ENCODE measurements at places on chromosomes 2 and 18.

DNA sequence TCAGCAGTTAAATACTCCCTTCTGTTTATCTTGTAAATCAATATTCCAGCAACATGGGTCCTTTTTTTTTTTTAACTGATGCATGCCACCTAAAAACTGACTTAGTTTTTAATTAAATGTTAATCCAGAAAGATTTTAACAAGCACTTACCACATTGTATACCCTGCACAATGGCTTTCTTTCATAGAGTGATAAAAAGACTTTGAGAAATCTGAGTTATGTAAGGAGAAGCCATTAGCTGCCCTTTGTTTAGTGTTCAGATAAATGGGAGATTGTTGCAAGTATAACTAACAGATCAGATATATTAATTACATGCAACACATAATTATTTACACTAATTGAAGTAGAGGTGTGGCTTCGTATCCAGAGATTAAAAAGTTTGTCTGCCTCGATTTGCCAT lies 22.7 kb upstream of the NFATC1 start:
- DNase-seq, result no peak

DNA sequence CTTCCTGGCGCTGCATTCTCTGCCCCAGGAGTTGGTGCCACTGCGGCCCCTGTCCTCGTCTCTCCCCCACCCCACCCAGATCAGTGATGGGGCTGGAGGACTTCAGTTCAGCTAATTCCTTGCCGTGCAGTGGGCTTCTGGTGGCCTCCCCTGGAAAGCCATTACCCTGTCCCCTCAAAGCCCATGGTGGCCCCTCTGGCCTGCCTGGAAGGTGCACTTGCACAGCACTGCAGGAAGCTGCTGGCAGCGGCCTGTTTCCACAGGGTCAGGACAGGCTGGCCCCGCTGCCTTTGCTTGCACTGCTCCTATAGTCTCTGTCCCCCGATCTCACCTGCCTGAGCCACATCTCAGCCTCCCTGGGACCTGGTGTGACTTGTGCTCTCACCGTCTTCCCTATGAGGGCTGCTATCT lies 105.1 kb downstream of the USP40 start:
- DNase-seq, result no peak

DNA sequence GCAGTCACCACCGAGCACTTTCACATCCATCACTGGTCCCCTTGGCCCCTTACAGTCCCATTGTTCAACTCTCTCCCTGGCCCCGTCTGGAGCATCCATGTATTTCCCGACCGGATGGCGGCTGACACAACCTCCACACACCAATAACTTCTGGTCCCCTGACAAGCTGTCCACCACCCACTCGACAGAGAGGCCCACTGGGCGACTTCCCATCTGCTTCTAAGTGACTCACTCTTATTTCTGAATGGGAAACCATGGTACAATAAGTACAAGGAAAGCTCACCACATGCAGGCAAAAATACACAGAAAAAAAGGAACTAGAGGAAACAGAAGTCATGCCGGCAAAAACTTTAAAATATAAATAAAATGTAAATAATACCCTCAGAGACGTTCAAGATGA lies 82.9 kb upstream of the RAB12 start:
- DNase-seq, result no peak

GRCh38 chr2:154455866-154456265 lies 242.6 kb upstream of the KCNJ3 start:
- DNase-seq, result no peak

DNA sequence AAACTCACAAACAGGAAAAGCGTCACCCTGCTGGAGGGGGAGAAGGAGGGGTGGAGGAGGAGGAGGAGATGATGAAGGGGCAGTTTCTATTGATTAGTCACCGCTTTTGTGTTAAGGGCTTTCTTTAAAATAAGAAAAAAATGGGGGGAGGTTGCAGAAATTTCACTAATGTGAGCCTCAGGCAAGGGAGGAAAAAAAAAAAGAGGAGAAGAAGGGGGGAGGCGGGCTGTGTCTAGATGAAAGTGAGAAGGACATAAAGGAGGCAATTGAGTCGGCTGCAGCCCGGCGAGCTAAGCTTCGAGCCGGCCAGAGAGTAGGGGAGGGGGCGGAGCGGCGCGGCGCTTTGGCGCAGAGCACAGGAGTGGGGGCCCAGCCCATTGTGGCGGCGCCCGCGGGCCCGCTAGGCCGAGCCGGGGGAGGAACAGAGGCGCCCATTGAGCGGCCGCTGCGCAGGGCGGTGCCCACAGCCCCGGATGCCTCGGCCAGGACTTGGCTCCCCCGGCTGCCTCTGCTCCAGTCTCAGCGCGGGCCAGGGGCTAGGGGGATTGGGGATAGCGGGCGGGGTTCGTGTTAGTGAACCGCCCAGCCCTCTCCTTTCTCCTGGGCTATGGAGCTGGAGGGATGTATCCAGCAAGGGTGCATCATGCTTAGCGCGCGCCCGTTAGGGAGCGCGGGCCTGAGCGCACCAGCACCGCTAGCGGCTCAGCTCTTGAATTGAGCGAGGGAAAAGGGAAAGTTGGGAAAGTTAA lies 7.9 kb downstream of the PAX3 start:
- DNase-seq, result no peak

DNA sequence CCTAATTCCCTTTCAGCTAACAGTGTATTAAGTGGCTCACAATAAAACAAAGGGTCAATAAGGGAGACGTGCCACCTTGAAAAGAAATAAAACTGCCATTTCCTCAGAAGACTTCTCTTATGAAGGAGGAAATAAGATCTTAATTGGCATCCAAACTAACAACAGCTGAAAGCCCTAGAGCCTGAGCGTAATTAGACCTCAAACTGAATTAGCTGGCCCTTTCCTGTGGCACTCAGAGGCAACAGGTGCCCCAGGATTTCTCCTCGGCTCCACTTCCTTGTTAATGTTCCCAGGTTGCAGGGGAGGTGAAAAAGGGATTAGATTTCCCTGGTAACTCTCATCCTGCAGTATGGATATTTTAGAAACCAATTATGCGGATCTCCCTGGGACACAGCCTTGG lies 804.3 kb downstream of the DCDC2C start:
- peak; percentile 29 for DNase-seq

DNA sequence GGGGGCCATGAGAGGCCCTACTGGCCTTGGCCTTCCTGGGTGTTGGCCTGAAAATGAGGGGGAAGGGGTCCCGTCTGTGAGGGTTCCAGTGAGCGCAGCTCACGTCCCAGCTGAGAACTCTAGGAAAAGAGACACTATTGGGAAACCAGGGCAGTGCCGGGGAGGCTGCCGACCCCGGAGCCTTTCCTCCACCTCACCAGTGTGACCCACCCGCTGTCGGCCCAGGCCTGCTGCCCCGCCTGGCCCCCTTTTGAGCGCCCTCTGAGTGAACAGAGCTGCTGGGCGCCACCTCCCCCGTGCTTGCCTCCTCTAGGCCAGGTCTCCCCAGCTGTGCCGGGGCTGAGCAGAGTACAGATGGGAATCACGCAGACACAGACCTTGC lies 17.5 kb upstream of the ARHGEF4 start:
- DNase-seq, result no peak

- no peak for DNase-seq
Measured at GRCh38 chr2:51027968-51028367, 4.0 kb downstream of the NRXN1 start.

DNA sequence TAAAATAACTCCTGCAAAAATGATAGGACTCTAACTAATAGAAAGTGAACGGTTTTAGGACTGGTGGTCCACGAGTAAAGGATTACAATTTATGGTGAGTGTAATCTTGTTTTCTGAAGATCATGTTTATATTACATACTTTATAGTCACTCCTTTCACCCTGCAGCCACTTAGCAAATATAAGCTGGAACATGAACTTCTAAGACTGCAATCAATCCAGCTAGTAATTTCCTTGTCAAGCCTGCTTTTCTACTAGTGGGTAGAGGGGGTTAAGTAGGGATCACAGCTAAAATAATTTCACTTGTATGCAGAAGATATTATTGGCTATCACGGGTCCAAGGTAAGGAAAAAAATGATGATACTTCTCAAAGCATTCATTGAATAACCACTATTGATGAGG lies 125.5 kb upstream of the NETO1 start:
- DNase-seq, result no peak

DNA sequence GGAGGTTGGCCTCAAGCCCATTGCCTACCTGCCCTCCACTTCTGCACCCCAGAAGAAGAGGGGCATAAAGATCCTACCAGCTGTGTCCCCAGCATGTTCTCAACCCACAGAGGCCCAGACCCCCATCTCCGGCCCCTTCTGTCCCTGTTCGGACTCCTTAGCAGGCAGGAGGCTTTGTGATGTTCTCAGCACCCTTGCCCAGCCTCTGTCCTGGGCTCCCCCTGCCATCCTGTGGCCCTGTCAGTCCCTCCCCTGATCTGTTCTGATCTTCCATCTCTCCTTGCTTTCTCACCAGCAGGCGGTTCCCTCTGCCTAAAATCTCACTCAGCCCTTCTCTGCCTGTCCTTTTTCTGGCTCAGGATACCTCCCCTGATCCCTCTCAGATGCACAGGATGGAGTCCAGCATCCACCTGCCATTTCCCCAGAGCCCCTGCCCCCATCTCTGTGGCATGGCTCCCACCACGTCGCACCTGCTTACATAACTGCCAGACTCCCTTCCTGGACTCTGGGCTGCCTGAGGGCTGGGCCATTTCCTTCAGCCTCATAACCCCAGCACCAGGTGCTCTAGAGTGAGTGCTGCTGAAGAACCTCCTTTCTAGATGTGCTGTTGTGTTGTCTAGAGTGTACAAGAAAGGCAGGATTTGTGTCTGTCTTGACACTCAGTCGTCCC lies 134.0 kb downstream of the CTIF start:
- no peak for DNase-seq

- no peak for DNase-seq
Measured at GRCh38 chr18:59986139-59986538, 86.3 kb downstream of the PMAIP1 start.

- DNase-seq, result no peak
Measured at GRCh38 chr2:8412586-8412985, 269.3 kb upstream of the ID2 start.

GRCh38 chr2:201191132-201191875 lies 8.4 kb downstream of the CASP10 start:
- DNase-seq, result no peak

DNA sequence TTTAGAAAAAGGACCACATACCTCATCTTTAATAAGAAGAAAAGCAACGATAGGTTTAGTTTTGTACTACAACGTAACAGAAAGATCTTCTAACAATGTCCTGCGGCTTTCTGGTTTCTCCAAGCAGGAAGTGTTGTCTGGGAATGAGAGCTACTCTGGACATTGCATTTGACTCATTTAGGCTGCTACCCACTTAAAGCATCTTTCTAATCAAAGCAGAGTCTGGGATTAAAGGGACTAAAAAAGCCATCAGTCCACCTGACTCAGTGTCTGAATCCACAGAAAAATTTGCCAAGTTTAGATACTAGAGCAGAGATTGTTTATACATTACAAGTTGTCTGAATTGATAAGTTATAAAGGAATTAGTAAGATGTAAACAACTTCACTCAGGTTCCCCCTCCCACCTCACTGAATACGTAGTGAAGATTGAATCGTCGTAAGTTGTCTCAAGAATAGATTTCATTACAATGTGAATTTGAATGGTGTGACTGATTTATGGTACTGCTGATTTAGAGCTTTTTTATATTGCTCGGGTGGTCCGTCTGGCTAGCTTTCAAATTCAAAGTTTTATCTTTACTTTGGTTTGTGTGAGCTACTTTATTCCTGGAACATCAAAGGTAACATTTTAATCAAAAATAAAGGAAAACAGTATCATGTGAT lies 70.2 kb upstream of the SMIM21 start:
- DNase-seq, result no peak

DNA sequence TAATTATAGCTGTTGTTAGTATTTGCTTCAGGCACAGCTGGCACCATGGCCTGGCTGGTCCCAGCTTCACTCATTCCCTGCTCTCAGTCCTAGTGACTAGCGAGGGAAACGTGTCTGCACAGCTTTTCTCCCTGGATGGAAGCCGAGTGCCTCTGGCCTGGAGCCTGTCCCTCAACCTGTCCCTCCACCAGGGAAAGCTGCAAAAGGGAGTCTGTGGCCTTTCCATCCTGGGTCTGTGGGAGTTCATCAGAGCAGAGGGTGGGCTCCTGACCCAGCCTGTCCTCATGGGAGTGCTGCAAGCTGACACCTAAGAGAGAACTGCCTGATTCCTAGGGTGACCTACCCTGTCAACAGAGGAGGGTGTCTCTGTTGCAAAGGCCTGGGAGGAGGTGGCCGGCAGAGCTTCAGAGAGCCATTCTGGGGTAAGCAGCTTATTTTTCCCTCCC lies 118.3 kb downstream of the CAPN13 start:
- no peak for DNase-seq

DNA sequence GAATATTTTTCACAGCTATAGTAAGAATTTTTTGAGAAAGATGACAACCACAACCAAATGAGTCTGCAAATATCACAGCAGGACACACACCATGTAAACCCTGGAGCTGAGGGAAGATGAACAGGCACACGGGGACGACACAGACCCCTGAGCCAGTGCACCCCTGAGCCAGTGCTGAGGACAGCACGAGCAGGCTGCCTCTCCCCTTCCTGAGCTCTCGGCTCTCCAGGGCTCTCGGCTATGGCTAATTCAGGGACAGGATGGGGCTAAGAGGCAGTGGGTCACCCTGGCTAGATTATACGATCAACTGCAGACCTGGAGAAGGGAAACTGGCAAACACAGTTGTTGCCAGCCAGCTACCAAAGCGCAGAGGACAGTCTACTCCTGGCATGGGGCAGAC lies 41.4 kb downstream of the TGFBRAP1 start:
- DNase-seq, result no peak

DNA sequence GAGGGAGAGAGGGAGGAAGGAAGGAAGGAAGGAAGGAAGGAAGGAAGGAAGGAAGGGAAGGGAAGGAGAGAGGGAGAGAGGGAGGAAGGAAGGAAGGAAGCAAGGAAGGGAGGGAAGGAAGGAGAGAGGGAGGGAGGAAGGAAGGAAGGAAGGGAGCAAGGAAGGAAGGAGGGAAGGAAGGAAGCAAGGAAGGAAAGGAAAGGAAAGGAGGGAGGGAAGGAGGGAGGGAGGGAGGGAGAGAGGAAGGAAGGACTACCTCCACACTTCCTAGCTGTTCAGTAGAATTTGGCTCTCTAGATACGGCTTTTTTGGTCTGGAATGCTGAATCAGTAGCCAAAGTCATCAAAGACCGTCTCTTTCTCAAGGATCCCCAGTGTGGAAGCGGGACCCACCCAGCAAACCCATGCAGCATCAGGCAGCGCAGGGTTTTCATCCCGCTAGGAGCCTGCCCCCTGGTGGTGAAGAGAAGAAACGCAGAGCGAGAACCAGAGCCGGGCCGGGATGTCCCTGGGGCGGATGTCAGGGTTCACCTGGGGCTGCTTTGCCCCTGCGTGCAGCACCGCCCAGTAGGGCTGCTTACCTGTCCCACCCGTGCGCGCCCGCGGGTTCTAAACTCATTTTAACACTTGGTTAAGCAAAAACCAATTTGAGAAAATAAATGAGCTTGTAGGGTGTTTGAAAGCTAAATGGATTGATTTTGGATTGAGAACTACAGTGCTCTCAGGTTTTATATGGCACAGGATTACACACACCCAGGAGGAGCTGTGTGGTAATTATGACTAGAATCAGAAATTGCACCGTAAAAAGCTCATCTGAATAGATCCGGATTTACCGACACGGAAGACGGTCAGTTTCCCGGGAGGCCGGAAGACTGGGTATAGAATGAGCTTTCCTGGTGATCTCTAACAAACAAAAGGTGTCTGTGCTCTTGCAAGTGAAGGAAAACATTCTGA lies 48.1 kb upstream of the ARL4C start:
- DNase-seq, result no peak

Data from NCI-H187 treated with DMSO at 0.1 percent for 48 hours (cell line).